ENCODE measurements at places on chromosomes 11 and 22. TPM values are rescaled to one million over a fixed set of nuclear protein-coding genes. Genes with fewer than 3 reads are reported as not detected.

The CRYBA4 gene
- total RNA-seq: not detected

The KDM4E gene
- not detected for total RNA-seq

The E2F8 gene
- 4.5 TPM for total RNA-seq

The TRMT112 gene
- total RNA-seq: 75.1 TPM

The MPZL3 gene
- total RNA-seq: 3.8 TPM

The CEND1 gene
- total RNA-seq: 0.65 TPM

The OR56A1 gene
- not detected for total RNA-seq
